ENCODE measurements at places on chromosomes 12 and 14.

DNA sequence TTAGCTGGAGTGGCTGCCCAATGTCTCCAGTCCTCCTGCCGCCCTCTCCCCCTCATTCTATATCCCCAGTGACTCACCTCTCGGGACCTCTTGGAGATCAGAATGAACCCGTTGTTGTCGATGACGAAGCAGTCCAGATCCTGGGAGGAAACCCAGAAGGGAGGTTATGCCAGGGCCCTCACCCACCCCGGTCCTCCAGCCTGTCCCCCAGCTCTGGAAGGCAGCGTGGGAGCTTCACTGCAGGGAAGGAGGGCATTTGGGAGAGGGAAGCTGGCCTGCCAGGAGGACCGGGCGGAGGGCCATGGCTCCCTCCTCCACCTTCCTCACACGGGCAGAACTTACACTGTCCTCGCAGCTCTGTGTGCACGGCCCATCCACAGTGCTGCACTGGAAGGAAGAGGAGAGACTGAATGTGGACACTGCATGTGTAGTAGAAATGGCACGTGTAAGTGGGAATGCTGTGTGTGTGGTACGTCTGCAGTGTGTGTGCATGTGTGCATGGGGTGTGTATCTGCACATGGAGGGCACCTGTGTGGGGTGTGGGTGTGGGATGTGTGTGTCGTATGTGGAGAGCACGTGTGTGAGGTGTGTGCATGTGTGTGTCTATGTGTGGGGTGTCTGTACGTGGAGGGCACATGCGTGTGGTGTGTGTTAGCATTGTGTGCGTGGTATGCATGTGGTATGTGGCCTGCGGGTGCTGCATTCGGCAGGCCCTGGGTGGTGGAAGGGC, 10.0 kb upstream of the LRTM2 start:
- DNase-seq, result no peak

DNA sequence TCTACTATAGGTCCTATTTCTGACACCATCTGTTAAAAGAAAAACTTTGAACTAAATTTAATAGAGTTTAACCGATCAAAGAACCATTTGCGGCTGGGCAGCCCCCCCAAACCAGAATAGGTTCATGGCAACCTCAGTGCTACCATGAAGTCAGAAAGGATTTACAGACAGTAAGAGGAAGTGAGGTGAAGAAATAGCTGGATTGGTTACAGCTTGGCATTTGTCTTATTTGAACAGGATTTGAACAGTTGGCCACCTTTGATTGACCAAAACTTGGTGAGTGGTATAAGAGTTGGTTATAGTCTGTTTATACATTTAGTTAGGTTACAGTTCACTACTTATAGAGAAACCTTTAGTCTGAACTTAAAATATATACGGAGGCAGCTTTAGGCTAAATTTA, 88.9 kb downstream of the TXNDC16 start:
- no peak for DNase-seq

- no peak for DNase-seq
These were observed 26.2 kb downstream of the SUSD6 start for GRCh38 chr14:69637503-69638031.

- no peak for DNase-seq
These were observed 193.9 kb downstream of the PHETA1 start for GRCh38 chr12:111174961-111175345.

DNA sequence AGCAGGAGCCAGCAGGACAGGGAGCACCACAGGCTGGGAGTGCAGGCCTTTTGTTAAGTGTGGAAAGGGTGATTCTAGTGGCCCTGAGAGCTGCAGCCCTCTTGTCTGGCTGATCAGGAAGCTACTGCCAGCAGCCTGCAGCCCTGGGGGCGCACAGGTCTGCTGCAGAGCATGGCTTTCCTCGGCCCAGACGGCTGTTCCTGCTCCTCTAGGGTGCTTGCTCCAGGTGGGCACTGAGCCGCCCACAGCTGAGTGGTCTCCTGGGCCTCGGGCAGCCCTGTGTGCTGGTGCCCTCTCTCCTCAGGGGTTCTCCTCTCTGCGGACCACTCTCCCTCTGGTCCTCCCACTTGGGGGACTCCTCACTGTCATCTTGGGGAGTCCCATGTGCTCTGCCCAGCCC, 18.9 kb downstream of the CCDC88C start:
- no peak for DNase-seq

DNA sequence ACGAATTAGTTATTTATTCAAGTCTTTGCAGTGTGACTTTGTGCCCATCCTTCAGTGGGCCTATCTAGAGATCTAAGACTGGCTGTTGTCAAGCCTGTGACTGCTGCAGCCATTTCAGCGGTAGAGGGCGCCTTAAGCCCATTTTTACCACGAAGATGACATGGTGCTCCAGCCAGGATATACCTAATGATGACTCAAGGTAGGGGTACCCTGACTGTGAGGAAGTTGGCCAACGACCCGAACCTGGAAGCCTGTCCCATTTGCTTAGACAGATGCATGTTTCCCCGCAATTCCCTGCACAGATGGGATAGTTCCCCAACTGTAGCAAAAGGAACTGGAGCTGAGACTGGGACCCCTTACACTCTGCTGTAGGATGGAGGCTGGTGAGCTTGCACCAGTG, 41.3 kb downstream of the RAB3IP start:
- no peak for DNase-seq

DNA sequence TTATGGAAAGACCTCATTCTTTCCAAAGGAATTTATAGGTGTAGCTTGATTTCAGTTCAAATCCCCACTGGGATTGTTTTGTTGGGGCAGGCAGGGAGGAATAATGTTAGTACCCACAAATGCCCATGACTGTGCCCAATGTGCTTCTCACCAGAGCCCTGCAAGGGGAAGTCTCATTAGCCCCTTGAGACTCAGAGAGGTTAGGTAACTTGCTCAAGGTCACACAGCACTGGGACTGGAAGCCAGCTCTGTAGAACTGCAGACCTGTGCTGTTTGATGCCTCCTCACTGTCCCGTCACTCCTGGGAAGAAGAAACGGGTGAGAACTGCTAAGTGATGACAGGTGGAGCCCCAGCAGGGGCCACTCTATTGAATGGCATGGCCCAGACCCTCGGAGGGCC, 8.9 kb downstream of the ANKRD9 start:
- no peak for DNase-seq

- DNase-seq, result no peak
These were observed 202.2 kb downstream of the KTN1 start for GRCh38 chr14:55782166-55782565.

GRCh38 chr14:77323571-77323970, 2.7 kb downstream of the GSTZ1 start:
- DNase-seq, result no peak

DNA sequence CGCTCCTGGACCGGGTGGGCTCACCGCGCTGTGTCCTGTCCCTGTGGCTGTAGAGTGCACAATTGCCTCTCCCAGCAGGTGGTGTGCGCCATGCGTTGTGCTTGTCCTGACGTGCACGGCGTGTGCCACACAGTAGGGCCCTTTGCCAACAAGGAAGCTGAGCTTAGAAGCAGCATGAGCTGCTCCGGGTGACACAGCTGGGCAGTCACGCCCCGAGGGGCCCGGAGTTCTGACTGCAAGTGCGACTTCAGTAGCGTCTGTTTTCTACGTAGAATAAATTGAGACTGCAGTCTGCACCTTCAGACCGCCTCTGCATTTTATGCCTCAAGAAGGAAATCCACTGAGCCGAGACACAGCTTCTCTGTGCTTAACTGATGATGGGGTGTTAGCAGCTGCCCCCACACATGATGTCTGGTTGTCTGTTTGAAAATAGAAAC, 81.6 kb downstream of the ADGRD1 start:
- DNase-seq, result no peak

- DNase-seq, result no peak
These were observed 172.8 kb upstream of the LMNTD1 start for GRCh38 chr12:25725931-25726330.

GRCh38 chr12:113040722-113041171, 15.8 kb upstream of the DTX1 start:
- DNase-seq, result no peak

DNA sequence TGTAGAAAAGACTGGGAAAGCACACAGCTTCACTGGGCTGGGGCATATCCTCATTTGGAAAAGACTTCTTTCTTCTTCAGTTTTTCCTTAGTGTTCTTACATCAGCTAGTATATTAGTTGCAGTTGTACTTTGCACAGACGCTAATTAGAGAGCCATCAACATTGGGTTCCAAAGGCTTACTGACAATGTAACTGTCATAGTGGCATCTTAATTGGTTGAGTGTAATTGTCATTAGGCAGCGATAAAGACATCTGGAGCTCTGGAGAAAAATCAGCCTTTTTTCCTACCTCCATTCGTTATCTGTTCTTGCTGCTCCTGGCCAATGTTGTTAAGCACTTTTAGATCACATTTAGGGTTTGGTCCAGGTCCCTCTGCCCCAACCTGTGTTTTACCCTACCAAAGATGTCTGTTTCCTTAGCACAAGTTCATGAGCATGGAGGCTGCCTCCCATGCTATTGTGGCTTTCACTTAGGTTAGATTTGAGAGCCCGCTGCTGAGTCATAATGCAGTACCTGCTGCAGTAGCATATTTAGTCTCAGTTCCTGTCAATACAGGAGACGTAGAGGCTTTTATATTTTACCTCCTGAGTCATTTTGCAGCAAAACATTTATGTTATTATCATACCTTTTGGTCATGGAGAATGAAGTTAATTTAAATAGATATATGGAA, 49.2 kb downstream of the FBXW8 start:
- DNase-seq, result peak; percentile 9

GRCh38 chr14:54322701-54323337, 74.0 kb upstream of the CDKN3 start:
- no peak for DNase-seq

DNA sequence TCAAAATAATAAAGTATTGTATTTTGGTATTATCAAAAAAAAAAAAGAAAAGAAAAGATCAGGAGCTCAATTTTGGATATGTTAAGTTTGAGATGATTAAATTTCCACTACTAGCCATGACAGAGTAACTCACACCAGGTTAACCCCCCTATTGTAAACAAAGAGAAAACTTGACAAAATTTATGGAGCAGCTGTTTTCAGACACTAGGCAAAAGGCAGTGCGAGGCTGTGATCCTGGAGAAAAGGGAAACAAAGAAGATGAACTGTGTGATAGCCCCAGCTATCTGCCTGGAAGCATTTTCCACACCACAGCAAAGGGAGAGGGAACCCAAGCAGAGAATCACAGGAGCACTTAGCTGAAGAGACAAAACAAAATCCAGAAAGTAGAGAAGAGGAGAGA, 145.0 kb downstream of the KIF21A start:
- no peak for DNase-seq

DNA sequence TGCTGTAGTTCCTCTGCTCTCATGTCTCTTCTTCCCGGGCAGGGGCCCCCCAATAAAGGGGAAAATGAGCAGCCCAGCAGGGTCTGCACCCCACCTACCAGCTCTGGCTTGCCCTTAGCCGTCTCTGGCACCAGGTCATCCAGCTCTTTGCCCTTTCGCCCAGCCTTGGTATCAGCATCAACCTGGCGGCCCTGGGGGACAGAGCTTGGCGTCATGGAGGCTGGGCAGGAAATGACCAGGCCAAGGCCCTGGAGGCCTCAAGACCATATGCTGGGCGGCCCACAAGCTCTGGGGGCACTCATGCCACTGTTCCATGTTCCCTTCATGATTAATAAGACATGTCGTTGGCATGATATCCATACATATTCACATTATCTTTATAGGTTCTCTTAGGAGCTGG, 14.7 kb downstream of the MYL6 start:
- DNase-seq, result no peak

GRCh38 chr14:64841772-64842750, 37.6 kb downstream of the SPTB start:
- no peak for DNase-seq

DNA sequence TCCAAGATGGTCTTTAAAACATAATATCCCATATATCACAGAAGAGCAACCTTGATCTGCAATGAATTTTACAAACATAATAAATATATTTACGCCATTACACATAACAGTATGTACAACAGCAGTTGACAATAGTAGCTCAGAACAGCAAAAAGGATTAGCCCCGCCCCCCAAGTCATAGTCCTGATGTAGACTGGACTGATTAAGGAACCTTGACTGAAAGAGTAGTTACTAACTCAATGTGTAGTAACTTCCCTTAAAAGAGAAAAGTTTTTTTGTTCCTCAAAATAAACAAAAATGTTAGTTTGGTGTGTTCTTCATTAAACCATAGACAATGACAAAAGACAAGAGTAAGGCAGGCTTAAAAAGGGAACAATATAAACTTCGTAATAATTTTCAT, 44.5 kb downstream of the GTF2A1 start:
- no peak for DNase-seq

- no peak for DNase-seq
These were observed 128.8 kb upstream of the TMEM132C start for GRCh38 chr12:128138125-128138524.

DNA sequence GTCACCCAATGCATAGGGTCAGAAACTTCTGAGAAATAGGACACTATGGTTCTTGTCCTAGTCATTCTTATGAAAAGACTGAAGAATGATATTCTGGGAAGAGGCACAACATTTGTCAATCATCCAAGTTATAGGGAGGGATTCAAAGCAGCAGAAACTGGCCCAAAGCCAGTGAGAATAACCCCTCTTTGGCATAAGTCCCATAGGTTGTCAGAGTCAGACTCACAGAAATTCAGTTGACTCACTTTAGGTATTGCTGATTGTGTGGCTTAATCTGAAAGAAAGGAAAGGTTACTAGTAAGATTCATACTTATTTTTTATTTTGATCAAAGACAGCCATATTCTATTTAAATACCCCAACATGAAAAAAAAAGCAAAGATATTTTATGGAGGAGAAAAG, 151.0 kb downstream of the SRGAP1 start:
- no peak for DNase-seq

- DNase-seq, result no peak
These were observed 185.1 kb downstream of the ADGRD1 start for GRCh38 chr12:131138638-131139362.

GRCh38 chr14:22752422-22752821, 14.1 kb upstream of the OXA1L start:
- no peak for DNase-seq

- no peak for DNase-seq
These were observed 348.9 kb upstream of the FAR2 start for GRCh38 chr12:28800129-28800528.

DNA sequence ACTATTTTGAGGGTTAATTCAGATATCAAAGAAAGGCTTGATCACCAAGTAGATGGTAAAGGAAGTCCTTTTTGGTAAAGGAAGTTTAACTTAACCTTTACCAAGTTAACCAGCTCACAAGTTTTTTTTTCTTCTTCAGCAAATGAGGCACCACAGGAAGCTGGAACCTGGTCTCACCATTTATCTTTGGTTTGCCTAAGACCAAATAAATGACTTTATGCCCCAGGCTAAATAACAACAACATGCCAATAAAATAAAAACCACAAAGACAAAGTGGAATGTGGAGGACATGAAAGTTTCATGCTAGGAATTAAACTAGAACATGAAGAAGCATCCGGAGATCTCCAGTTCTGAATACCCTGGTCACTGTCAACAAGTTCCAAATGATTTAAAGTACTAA, 116.8 kb upstream of the PRICKLE1 start:
- DNase-seq, result no peak

DNA sequence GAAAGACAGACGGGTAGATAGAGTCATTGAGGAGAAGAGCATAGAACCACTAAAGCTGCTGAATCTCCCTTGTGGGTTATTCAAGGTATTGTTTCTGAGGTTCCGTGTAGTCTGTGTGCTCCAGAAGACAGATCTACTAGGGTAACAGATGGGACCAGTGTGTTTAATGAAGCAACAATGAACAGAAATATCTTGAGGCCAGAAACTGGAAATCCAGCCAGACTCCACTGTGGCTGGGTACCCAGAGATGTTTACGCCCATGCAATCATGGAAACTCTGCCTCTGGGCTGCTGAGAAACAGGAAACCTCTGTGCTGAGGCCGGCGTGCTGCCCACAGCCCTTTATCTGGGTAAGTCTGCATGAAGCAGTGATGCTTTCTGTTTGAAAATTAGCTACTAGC, 8.3 kb downstream of the PROX2 start:
- no peak for DNase-seq
